ENCODE measurements at places on chromosomes 2 and 18.

DNA sequence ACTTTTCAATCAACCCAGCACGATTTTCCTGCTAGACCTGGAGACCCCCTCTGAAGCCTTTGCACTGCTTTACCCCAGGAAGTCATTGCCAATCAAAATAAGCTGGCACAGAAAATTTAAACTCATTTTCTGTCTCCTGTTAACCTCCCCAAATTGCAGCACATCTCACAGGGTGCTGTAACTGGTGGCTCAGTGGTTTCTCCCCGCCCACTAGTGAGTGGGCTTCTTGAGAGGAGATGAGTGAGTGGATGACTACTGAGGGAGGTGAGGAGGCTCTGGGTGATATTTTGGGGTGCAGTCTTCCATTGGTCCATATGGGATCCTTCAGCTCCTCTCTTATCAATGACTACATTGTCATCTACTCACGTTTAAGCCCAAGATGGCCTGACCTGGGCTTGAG, 239.8 kb upstream of the HS6ST1 start:
- no peak for DNase-seq

DNA sequence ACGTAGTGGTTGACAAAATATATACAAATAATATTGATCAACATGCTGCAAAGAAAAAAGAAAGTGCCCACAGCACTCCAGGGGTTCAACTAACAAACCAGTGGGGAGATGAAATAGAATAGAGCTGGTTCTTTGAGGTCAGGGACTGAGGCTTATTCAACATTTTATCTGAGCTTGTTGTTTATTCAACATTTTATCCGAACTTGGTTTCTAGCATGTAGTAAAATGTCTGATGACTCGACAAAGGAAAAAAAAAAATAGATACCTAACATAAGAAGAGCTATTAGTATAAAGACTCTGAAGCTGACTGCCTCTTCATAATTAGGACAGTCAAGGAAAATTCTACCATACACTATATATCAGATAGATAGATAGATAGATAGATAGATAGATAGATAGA, 440.9 kb downstream of the NRXN1 start:
- DNase-seq, result no peak

- DNase-seq, result no peak
Measured at GRCh38 chr2:147288131-147288530, 556.7 kb upstream of the ACVR2A start.

GRCh38 chr2:201413143-201413542, 38.1 kb downstream of the TRAK2 start:
- DNase-seq, result no peak

DNA sequence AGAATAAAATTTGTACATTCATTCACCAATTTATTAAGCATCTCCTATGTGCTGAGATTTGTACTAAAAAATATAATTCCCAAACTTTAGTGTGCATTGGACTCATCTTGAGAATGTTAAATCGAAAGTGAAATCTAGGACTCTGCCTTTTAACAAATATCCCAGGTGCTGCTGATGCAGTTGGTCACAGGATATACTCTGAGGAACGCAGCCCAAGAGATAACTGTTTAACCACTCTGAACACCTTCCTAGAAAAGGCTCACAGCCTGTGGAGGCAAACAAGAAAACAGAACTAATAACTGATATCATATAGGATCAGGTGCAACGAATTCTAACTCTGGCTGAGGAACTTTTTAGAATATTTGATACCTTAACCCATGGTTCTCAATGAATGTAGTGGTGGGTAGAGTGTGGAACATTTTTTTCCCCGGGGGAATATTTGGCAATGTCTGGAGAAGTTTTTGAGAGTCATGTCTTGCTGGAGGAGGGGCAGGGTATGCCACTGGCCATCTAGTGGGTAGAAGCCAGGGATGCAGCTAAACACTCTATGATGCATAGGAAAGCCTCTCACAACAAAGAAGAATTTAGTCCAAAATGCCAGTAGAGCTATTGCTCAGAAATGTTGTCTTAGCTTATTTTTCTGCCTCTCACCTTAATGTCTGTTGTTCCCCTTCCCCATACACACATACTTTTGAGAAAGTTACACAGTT, 96.5 kb downstream of the EHBP1 start:
- DNase-seq, result no peak

DNA sequence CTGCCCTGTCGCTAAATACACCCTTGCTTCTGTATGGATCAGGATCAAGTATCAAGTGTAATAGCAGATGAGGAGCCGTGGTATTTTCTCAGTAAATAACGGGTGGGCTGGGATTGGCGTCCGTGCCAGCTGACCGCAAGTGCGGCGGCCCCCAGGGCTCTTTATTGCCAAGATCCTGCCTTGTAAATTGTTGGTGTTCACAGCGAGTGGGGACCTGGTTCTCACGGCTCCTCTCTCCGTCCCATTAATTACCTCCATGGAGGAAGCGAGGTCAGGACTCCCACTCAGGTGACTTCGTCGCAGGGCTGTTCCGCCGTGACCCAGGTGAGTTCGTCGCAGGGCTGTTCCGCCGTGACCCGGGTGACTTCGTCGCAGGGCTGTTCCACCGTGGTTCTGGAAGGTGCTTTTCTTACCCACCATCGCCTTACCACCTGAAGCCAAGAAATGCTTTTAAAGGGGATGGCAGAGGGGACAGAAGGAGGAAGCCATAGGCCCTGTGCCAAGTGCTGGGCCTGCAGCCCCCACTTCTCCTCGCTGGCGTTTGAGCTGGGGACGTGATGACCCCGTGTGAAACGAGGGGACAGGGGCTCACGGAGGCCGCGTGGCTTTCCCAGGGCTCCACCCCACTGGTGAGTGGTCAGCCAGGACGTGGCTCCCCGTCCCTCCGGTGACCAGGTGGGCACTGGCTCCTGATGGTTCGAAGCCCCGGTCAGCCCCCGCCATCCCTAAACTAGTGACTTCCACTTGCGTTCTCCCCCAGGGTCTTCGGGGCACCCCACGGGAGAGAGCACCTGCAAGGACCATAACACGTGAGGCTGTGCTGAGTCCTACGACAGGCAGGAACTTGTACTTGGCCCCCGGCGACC, 118.4 kb downstream of the TWIST2 start:
- no peak for DNase-seq

DNA sequence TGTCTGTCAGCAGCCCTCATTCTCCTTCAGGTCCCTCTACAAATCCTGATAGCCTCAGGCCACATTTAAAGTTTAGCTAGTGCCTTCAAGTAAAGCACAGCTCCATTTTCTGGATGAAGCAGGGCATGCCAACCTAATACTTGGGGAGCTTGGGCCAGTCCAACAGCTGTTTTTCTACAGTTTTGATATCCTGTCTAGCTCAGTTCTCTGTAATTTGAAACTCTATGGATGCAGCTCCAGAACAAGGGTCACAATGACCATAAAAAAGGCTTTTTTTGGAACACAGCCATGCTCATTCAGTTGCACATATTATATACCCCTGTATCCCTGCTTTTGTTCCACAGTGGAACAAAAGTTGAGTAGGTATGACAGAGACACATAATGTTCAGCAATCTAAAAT, 373.5 kb downstream of the SUCLG1 start:
- DNase-seq, result no peak

- DNase-seq, result peak; percentile 16
Measured at GRCh38 chr2:166516712-166517303, 22.8 kb upstream of the SCN7A start.

GRCh38 chr2:102064679-102065674, 73.2 kb downstream of the IL1R2 start:
- DNase-seq, result no peak

DNA sequence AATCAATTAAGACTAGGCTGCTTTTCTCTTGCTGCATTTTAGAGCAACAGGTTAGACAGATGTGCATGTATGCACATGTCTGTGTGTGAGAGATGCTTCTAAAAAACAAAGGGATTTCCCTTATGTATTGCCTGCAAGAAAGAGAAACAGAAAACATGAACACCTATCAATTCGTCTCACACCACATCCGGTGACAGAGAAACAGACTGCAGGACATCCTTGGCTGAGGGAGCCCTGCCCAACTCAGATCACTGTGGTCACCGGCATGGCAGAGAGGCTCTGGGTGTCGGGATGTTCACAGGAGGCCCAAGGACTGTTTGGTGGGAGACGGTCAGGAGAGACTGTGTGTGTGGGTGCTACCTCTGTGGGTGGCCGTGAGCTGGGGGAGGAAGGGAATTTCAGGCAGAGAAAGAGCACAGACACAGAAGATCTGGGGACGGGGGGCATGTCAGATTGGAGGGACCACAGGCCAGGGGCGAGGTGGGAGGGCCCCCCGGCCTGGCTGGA, 24.9 kb downstream of the FHL2 start:
- DNase-seq, result no peak

DNA sequence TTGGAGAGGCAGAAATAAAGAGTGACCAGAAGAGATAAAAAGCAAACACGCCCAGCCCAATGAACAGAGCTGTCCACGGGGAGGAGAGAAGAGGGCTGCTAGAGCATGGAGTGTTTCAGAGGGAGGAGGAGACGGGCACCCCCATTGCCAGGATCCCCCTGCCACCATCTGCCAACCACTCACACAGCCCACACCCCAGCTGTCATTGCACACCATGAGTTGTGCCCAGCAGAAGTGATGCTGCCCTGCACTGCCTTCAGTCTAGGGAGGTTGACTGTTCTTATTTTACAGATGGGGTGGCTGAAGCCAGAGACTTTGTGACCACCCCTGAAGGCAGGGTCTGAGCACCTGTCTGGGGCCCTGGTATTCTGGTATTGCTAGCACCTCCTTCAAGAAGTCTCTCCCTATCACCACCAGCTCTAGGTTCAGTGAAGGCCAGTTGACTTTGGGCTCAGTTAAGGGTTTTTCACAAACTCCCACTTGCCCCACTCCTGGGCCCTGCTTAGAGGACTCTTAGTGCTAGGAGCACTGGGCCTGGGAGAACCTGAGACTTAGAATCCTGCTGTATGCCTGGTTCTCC, 2.4 kb downstream of the FABP1 start:
- DNase-seq, result no peak

DNA sequence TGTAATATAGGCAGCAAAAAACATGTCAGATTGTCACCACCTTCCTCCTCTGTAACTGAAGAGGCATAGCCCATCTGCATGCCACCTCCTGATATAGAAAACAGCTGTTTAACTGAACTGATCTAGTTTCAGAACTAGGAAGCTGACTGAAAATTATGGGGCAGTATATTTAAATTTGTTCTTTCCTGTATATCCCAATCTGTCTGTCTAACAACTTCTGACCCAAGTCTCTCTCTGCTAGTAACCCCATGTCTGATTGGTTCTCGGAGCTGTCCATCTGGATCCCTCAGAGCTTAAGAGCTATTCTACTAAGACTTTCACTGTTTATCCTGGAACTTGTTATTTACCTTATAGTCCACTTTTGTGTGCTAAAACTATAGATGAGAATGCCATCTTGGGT, 68.2 kb upstream of the SLC35G4 start:
- no peak for DNase-seq

GRCh38 chr2:72921088-72921851, 4.0 kb downstream of the EMX1 start:
- DNase-seq, result no peak

- no peak for DNase-seq
Measured at GRCh38 chr2:207630491-207630890, 5.3 kb upstream of the METTL21A start.

DNA sequence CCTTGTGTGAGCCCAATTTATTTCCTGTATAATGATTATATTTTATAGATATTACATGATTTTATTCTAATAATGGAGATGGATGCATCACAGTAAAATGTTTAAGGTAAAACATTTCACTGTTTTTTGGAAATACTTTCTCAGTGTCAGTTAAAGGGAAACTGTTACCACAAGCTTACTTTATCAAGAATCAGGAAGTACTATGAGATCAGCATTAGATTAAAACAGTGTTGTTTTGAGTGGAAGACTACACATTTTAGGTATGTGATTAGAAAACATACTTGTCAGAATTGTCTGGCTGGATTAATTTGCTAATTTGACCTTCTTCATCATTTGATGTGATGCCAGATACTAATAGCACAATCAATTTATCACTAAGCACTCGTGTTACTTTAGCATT, at the start of gene HRH4:
TSS of gene HRH4 (plus strand) at position 250 of the 400 bp plus-strand sequence. CDS start at position 342, 92 bp downstream.
- no peak for DNase-seq

DNA sequence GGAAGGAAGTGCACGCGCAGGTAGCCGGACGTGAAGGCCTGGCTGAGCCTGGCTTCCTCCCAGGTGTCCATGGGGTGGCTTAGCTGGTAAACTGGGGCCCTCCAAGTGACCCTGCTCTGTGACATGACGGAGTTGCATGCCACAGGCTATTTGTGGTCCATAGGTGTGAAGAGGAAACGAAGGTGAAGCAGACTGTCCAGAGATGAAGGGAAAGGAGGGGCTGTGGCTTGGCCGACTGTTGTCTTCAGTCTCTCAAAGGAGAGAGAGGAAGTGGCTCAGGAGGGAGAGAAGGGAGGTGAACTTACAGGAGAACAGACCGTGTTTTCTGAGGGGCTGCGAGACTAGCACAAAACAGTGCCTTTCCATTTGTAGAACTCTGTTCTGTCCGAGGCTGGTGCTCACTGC, 19.3 kb downstream of the INPP5D start:
- DNase-seq, result no peak

DNA sequence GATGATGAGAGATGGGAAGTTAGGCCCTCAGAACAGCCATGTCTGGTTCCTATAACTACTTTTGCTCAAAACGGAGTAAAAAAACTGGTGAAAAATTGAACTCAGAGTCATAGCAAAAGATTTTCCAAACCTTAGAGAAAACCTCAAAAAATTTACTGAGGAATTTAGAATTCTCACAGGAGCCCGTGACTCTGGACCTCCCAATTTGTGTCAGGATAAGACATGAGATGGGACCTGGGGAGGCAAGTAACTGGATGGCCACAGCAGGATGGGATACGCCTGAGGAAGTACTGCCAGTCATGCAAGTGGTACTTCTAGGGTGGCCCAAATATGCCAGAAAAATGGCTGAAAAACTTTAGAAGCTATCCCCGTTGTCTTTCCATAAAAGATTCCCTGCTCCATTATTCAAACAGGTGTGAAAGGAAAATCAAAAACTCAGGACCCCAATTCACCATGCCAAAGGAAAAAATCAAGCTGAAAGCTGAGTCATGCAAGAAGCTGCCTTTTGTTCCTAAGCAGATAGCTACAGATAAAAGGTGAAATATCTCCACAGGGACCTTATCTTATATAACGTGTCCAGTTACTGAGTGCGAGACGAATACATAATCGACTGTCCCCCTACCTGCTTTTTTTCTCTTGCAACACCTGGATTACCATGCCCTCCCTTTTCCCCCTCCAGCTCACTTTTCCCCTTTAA, 34.1 kb upstream of the LIPG start:
- DNase-seq, result no peak

DNA sequence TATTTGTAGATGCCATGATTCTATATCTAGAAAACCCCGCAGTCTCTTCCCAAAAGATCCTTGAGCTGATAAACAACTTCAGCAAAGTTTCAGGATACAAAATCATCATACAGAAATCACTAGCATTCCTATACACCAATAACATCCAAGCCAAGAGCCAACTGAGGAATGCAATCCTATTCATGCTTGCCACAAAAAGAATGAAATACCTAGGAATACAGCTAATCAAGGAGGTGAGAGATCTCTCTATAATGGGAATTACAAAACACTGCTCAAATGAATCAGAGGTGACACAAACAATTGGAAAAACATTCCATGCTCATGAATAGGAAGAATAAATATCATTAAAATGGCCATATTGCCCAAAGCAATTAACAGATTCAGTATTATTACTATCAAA, 551.4 kb upstream of the SLC39A10 start:
- no peak for DNase-seq

- no peak for DNase-seq
Measured at GRCh38 chr2:174569678-174570077, 27.9 kb downstream of the WIPF1 start.

- no peak for DNase-seq
Measured at GRCh38 chr18:55779691-55780585, 191.9 kb upstream of the TCF4 start.

- DNase-seq, result no peak
Measured at GRCh38 chr2:100733391-100734187, 86.3 kb upstream of the NPAS2 start.
